Mesangial cell (primary cell): ENCODE measurements at places on chromosomes 16 and 17. TPM values are rescaled to one million over a fixed set of nuclear protein-coding genes. Genes with fewer than 3 reads are reported as not detected.

The PRKCB gene
- total RNA-seq: not detected in 2 replicates

The CD300A gene
- not detected in 2 replicates for total RNA-seq

The HOXB7 gene
- total RNA-seq: 12.1 and 14.7 TPM in 2 replicates

The RAPGEFL1 gene
- total RNA-seq: 1.8 and 3.4 TPM in 2 replicates

The WNT9B gene
- total RNA-seq: 9.8 TPM in 1 of 2 replicates, not detected in the other

The TP53TG3B gene
- total RNA-seq: not detected in 2 replicates

The GLP2R gene
- 0.51 TPM in 1 of 2 replicates, not detected in the other for total RNA-seq

The NTN1 gene
- 0.89 and 4.7 TPM in 2 replicates for total RNA-seq

The MT4 gene
- not detected in 2 replicates for total RNA-seq

The TAOK1 gene
- total RNA-seq: 26.1 and 34.4 TPM in 2 replicates

The BICDL2 gene
- total RNA-seq: not detected in 2 replicates

The ZFP3 gene
- 0.81 and 2.2 TPM in 2 replicates for total RNA-seq

The SALL1 gene
- total RNA-seq: 12.5 and 17.1 TPM in 2 replicates

The MRM3 gene
- 24.4 and 26.2 TPM in 2 replicates for total RNA-seq

The NPIPB12 gene
- total RNA-seq: 6.5 and 14.8 TPM in 2 replicates

The NACA2 gene
- not detected in 2 replicates for total RNA-seq

The TMC6 gene
- total RNA-seq: 18.4 and 33.7 TPM in 2 replicates
